AG09309 (cell line): ENCODE measurements at places on chromosomes 11 and 22.

DNA sequence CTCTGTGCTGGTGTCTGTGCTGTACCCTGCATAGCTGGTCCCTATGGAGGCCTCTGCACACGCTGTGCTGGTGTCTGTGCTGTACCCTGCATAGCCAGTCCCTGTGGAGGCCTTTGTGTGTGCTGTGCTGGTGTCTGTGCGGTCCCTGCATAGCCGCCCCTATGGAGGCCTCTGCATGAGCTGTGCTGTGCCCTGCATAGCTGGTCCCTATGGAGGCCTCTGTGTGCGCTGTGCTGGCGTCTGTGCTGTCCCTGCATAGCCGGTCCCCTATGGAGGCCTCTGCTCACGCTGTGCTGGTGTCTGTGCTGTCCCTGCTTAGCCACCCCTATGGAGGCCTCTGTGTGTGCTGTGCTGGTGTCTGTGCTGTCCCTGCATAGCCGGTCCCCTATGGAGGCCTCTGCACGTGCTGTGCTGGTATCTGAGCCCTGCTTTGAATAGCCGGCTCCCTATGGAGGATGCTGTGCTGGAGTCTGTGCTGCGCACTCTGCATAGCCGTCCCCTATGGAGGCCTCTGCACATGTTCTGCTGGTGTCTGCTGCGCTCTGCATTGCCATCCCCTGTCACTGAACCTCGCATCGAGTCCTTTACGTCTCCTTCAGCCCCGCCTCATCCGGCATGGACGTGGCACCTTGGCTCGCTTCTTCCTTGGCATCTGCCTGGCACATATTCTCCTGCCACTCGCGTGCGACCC, 6.2 kb downstream of the NADSYN1 start:
- no peak for DNase-seq

GRCh38 chr11:28842716-28843115, 734.5 kb downstream of the METTL15 start:
- DNase-seq = no peak

GRCh38 chr11:27679136-27680015, 20.9 kb downstream of the BDNF start:
- DNase-seq = no peak

DNA sequence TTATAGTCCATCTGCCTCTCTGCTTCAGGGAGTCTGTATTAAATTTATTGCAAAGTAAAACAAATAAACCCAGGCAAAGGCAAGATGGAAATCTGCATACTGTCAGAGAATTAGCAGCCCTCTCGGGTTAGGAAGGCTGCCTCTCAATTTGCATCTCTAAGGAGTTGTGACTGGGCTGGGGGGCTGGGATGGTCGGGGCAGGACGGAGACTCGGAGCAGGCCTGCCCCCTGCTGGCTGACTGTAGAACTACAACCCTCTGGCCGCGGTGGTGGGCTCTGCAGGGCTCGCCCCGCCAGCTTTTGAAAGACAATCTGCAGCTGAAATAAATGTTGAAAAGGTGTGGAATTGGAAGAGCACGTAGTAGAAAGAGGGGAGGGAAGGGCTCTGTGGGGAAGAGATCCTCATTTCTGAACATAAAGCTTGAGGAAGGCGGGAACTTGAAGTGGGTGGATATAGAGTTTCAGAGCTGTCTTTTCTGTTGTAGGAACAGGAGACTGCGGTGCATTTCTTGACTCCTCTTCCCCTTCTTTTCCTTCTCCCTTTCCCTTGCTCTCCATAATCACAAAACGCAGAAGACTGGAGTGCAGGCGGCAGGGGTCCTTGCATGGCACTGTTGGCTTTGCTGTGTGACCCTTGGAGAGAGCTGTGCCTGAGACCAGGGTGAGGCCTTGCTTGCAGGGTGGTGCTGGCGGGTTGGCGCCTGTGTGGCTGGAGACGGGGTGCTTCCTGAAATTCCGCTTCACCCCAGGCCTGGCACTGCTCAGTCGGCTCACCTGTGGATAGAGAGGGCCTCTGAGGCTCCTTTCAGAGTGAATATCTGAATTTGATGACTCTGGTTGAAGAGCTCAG, 22.6 kb upstream of the PKNOX2 start:
- DNase-seq = no peak

- no peak for DNase-seq
Measured at GRCh38 chr11:122808478-122808869, 29.8 kb upstream of the CRTAM start.

DNA sequence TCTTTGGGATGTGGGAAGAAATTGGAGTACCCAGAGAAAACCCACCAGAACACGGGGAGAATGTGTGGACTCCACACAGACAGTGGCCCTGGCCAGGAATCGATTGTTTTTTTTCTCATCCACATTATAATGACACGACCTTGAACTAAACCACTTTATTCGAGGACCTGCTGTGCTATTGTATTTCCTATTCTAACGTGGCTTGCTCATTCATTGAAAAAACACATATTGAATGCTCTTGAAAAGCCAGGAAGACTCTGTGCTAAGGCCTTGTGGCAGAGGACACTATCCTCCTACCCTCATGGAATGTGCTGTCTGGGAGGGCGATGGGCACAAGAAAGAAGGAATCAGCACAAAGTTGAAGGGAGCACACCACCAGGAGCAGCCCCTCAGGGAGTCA, 9.1 kb upstream of the SREBF2 start:
- DNase-seq = no peak

- no peak for DNase-seq
Measured at GRCh38 chr11:118838905-118839553, 44.7 kb upstream of the CXCR5 start.

GRCh38 chr22:21622919-21623647, 6.7 kb downstream of the YDJC start:
- no peak for DNase-seq

- DNase-seq = peak; percentile 84
Measured at GRCh38 chr11:20112291-20113148, 47.8 kb downstream of the DBX1 start.

GRCh38 chr22:26393929-26394328, 35.1 kb upstream of the ASPHD2 start:
- no peak for DNase-seq

DNA sequence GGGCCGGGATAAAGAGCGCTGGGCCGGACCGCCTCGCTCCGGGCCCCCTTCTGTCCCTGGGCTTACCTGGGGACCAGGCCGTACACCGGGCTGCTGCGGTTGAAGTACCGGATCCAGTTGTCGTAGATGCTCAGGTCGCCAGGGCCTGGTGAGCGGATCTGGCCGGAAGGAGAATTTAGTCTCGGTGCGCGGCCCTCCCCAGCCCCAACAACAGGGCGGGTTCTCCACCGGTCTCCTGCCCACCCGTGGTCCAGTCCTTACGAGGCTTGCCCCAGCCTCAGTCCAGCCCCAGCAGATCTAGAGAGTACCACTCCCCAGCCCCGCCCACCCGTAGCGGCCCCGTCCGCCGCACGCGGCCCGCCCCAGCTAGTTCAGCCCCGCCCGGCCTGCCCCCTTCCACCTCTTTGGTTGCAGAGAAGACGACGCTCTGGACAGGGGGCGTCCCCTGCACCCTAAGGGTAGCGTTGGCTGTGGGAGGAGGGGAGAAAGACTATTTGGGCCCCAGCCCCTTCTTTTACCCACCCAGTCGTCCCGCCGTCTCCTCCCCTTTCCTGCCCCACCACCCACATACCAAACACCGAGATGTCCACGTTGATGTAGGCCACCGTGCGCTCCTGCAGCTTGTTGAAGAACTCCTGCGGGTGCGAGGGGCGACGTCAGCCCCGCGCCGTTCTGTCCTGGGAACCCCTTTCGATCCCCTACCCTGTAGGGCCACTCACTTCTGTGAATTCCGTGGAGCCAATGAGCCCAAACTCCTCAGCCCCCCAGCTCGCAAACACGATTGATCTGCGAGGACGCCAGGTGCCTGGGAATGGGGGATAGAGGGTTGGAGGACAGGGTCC, 6.8 kb downstream of the SAC3D1 start:
- no peak for DNase-seq

DNA sequence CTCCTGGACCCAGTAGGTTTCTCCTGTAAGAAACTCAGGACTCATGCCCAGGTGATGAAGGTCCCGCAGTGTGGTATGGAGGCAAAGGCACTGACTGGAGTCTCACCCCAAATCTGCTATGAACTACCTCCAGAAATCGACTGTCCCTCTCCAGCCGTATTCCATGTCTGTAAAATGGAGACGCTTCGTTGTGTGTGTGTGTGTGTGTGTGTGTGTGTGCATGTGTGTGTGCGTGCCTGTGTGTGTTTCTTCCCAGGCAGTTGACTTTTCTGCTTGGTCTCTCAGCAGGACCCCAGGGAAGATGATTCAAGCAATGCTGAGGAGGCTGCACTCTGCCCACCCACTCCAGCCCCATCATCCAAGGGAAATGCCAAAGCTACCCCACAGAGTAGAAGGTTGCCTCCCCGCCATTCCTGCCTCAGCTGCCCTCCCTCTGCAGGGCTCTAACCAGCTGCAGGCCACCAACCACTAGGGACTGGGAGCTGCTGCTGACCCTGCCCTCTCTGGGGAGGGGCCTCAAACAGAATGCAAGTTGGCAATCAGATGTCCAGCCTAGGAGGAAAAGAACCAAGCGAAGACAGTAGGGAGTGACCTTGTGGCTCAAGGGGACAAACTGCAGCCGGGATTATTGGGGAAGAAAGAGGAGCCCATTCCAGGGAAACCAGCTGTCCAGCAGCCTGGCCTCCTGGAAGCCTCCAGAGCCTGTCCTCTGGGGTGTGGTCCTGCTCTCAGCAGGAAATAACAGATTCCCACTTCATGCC, 56.2 kb downstream of the SLC22A12 start:
- DNase-seq = no peak
